ENCODE measurements at places on chromosomes 3 and 15.

DNA sequence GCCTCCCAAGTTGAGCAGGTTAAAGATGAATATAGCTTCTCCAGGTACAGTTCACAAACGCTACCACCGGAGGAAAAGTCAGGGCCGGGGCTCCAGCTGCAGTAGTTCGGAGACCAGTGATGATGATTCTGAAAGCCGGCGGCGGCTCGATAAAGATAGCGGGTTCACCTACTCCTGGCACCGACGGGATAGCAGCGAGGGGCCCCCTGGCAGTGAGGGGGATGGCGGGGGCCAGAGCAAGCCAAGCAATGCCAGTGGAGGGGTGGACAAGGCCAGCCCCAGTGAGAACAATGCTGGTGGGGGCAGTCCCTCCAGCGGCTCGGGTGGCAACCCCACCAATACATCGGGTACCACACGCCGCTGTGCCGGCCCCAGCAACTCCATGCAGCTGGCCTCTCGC, 61.4 kb downstream of the SNRK start:
- DNase-seq, result no peak

DNA sequence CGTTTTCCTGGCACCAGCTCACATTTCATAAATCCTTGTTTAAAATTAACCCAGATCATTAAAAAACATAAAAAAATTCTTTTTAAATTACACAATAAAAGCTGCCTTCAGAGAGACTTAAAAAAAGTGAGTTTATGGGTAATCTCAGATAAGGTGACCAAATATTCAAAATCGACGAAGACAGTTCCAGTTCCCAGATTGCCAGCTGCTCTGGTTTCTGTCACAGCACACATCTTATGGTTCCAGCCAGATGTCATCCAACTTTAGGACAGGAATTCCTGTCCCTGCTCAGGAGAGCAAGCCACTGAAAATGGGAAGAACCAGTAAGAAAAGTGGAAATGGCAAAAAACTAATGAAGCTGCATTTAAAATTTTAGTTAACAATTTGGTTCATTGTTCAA, 15.8 kb upstream of the ZNF770 start:
- no peak for DNase-seq

DNA sequence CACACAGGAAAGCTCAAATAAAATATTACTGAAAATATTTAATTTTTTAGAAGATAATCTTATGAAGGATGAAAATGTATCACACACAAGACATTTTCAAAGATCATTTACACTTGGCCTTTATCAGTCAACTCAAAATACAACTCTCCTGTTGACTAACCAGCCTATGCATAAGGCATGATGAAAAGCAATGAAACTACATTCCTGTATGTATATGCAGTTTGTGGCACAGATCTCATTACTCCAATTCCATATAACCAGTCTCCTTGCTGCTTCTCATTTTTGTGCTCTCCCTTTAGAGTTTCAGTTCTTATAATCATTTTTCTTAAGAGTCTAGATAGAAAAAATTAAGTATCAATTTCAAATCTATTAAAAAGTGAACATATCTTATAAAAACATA, 25.8 kb downstream of the AQR start:
- DNase-seq, result no peak

DNA sequence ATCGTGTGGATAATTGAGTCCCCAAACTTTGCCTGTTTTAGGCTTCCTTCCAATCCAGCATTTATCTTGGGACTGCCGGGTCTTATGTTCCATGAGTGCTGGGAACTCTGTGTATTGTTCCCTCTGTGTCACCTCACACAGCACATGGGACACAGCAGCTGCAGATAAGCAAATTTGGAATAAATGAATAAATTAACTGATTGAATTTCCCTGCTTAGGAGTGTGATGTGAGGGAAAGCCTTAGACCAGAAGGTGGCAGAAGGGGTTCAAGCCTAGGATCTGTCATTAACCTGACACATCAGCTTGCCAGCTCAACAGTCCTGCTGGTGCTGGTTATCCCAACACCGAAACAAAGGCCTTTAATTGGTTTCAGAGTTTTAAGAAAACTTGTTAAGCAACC, 114.3 kb downstream of the OXSM start:
- no peak for DNase-seq

- DNase-seq, result no peak
Observed at GRCh38 chr3:194064380-194065332, 71.3 kb upstream of the HES1 start.

GRCh38 chr3:171672124-171672523, 138.2 kb downstream of the PLD1 start:
- DNase-seq, result no peak

GRCh38 chr3:77039606-77040171, at the start of gene ROBO2:
Gene ROBO2 (plus strand): TSS chr3:77040099. CDS start chr3:77040786, 687 bp downstream.
- DNase-seq, result peak; percentile 75

DNA sequence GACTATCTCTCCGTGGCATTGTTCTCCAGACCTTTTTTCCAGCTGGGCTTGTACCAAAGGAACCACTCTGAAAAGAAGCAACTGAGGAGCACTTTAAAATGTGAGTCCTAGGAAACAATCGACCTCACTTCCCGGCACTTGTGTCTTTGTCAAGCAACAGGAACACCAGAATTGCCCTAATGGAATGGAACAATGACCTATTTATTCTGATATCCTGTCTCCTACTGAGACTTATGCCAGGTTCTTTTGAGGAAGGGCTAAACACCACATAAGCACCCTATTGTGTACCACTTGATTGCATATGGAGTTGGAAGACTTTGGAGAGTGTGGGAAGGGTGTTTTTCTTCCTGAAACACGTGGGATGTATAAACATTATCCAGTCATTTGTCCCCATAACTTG, 56.8 kb upstream of the TGFBR2 start:
- DNase-seq, result peak; percentile 3

GRCh38 chr15:73325191-73325861, 43.4 kb downstream of the HCN4 start:
- no peak for DNase-seq
